Retinal pigment epithelial cell (primary cell): ENCODE measurements at places on chromosomes 4 and X.

- DNase-seq, result no peak
Observed at GRCh38 chrX:57119416-57119815, 1.9 kb downstream of the SPIN2B start.

GRCh38 chrX:630612-631496, at the start of gene SHOX:
TSS of gene SHOX (plus strand) at chrX:630791. CDS start at chrX:630898, 107 bp downstream.
- no peak for DNase-seq

GRCh38 chr4:77595364-77595973, 10.2 kb upstream of the CXCL13 start:
- no peak for DNase-seq

- peak; percentile 0 for DNase-seq
Observed at GRCh38 chr4:71765350-71765749, 18.5 kb downstream of the GC start.
